Stimulated activated CD8-positive, alpha-beta memory T cell treated with anti-CD3 and anti-CD28 coated beads, Interleukin-7, amount 100 ng/mL, for 1 hour (primary cell): ENCODE measurements at places on chromosomes 3 and 15.

DNA sequence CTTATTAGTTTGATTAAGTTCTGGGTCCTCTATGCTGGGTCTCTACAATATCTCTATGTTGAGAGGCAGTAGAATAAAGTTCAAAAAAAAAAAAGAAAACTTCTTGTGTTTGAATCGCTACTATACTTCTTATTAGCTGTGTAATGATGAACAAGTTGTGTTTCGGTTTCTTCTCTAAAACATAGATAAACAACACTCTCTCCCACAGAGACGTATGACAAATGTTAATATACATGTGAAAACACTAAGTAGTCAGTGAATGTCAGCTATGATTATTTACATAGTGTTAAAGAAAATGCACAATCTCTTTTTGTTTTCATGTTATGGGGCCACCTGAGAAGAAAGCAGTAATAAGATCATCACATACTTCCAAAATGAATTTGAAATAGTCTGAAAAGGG lies 45.3 kb downstream of the ACAP2 start:
- no peak for DNase-seq

GRCh38 chr3:102248981-102249705 lies 185.7 kb upstream of the ZPLD1 start:
- DNase-seq = no peak

- DNase-seq = no peak
Measured at GRCh38 chr15:39609166-39609916, 28.5 kb downstream of the THBS1 start.

GRCh38 chr15:50064673-50065072 lies 54.4 kb downstream of the ATP8B4 start:
- DNase-seq = no peak

DNA sequence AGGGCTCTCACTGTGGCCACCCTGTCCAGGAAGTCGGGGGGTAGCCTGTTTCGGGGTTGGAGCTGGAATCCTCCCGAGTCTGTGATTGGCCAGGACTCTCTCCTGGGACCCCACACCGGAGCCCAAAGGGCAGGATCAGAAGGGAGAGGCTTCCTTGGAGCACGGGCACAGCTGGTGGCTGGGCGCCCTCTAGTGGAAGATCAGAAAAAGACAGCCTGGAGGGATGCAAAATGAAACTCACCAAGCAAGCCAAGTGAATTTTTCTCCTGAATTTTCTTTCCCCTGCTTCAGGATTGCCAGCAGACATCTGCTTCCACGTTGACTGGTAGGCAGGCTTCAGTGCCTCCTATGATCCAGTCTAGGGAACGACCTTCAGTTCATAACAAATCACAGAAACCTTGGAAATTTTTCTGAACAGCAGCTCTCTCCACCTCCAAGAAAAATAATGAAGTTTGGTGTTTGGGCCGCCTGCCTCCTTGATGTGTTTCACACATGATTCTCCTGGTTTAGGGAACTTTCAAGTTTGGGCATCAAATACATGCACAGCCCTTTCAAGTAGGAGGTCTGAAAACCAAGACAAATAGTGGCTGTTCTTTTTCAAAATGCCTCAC lies 224.6 kb downstream of the VPS13C start:
- DNase-seq = peak; percentile 24
